ENCODE measurements at places on chromosomes 3 and 15.

- no peak for DNase-seq
Measured at GRCh38 chr3:141557961-141558706, 71.3 kb downstream of the RASA2 start.

DNA sequence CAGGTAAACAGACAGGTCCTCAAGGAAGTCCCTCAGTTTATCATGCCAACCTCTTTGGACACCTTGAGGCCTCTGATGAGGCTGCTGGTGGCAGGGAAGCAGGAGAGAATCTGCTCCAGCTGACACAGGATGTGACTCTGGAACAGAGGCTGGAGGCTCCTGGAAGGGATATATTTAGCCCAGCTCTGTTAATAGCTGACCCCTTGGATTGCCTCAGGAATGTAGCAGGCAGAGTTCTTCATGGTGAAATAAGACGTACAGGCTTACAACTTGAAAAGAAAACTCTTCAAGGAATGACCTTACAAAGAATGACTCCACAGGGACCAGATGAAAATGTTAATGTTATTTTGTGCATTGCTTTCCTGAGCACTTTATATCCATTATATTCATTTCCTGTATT, 90.5 kb downstream of the AQP9 start:
- no peak for DNase-seq

DNA sequence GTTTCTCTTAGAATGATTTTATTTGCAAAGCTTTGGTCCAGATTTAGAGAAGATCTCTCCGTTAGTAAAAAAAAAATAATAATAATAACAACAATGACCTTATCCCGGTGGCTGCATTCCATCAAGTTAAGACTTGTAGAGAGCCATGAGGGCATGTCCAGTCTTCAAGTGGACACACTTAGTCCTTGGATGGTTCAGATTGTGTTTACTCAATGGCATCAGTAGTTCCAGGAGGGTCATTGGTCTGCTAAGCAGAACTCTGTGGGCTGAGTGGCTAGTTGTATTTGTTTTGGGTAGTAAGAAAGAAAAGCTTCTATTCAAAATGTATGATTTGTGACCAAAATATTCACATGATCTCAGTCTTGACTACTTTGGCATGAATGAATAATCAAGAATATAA, 116.3 kb upstream of the UBE2E2 start:
- no peak for DNase-seq

- DNase-seq, result no peak
Measured at GRCh38 chr15:49712846-49713450, 92.1 kb downstream of the DTWD1 start.

DNA sequence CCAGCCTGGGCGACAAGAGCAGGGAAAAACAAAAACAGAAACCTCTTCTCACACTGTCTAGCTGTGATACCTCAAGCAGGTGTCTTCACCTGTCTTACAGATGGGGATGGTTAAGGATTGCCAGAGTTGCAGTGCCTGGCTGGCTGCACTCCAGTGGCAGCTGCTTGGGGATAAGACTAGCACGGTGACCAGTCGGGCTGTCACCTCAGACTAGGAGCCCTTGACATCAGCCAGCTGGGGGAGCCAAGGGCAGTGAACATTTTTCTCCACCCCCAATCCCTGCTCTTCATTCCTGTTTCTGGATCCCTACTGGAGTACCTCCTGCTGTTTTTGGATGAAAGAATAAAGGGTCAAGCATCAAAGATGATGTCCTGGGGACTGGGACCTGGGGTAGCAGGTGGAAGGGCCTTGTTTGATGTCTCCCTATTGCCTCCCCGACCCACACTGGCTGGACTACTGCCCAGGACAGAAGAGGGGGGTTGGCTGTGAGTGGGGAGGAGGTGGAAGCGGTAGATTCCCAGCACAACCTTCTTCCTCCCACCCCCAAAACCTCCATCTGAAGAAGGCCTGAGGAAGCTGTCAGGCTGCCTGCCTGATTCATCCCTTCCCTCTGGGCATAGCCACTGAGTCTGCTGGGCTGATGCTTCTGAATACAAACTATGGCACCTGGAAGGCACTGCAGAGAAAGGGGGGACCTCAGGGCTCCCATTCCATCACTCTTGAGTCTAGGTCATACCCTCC, 7.0 kb upstream of the CPNE9 start:
- DNase-seq, result no peak

GRCh38 chr3:184031187-184031792, at the start of gene HTR3D:
TSS of gene HTR3D (plus strand) at chr3:184031742. CDS start at chr3:184031742, 0 bp downstream.
- no peak for DNase-seq

- no peak for DNase-seq
Measured at GRCh38 chr15:59312205-59312604, 60.5 kb downstream of the MYO1E start.

DNA sequence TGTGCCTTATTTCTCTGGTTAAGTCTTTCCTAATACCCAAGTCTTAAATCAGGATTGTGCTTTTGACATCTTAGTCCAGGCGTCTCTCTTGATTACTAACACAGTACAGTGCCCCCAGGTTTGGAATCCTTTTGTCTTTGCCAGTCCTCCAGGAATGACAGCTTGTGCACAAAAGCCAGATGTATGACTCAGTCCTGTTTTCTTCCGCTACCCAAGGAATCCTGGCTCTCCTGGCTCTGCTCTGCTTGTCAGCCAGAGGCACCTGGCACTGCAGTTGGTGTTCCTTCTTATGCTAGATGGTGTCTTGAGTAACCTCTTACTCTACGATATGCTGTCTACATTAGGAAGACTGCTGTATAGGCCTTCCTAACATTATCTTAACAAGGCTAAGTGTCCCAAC, 728.2 kb upstream of the NECTIN3 start:
- no peak for DNase-seq

- DNase-seq, result no peak
Measured at GRCh38 chr15:100536733-100537132, 8.0 kb upstream of the CERS3 start.

DNA sequence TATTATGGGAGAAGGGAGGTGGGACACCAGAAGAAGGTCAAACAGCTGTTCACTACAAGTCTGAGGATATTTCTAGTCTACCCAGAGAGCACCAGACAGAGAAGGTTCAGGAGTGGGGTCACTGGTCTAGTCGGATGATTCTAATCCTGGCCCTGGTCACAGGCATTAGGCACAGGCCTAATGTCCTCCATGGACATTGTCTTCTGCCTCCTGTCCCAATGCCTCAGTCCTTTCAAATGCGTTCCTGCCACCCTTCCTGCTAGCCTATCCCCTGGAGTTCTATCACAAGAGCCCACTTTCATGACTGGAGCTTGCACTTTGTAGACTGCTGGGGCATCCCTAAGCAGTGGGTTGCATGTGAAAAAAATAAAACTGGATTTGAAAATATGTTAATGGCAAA, 83.9 kb upstream of the PFN2 start:
- no peak for DNase-seq

- DNase-seq, result no peak
Measured at GRCh38 chr3:50515565-50516439, 12.4 kb upstream of the CACNA2D2 start.

DNA sequence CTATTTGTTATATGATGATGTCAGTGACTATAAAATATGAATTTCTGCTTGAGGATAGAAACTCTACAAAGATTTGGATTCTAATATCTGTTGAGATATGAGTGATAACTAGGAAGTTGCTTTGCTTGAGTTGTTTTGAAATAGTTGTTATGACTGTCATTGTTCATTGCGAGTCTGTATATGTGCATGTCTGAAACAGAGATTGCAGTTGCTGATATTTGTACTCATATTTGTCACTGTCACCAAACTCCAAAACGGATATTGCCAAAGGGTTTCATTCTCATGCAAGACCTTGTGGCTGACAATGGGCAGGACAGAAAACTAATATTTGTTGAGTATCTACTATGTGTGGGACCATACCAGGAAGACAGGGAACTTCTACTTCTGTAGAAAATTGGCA, 240.2 kb downstream of the CD47 start:
- no peak for DNase-seq

- no peak for DNase-seq
Measured at GRCh38 chr15:64942356-64942755, 30.7 kb downstream of the ANKDD1A start.

GRCh38 chr3:72665701-72666446, 182.4 kb downstream of the SHQ1 start:
- DNase-seq, result no peak

- DNase-seq, result no peak
Measured at GRCh38 chr3:123739754-123740153, 144.4 kb downstream of the MYLK start.

DNA sequence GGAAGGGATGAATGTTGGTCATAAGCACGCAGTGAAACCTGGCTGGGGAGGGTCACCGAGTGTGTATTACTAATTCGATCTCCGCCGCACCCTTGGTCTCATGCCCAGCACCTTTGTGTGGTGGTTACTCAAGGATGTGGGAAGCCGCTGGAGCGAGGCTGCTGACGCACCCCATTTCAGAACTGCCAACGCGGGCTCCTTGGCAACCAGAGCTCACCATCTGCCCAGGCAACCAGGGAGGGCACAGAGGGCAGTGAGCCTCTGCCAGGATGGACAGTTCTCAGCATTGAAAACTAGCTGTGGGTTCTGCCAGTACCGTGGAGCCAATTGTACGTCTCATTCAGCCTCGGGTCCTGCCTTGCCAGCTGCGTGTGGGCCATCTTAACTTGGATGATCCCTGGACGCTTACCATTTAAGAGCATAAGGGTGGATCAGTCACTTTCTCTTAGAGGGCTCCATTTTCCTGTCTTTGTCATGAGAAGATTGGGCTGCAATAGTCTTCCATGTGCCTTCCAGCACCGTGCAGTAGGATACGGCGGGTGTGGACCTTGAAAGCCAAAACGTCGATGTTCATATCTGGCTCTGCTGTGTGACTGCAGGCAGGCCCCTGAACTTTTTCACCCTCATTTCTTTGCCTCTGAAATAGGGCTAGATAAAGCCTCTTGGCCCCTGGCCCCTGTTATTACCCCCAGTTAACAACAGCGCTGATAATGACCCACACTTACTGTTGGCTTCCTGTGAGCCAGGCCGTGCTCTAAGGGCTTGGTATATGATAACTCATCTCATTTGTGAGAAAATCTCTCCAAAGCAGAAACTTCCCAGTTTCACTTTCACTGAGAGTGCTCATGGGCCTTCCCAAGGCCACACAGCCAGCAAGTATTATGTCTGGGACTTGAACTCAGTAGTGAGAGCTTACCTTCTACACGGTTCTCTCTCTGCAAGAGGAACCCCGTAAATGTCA, 238.8 kb downstream of the OPA1 start:
- no peak for DNase-seq

- no peak for DNase-seq
Measured at GRCh38 chr3:139353920-139354556, 10.2 kb downstream of the MRPS22 start.

DNA sequence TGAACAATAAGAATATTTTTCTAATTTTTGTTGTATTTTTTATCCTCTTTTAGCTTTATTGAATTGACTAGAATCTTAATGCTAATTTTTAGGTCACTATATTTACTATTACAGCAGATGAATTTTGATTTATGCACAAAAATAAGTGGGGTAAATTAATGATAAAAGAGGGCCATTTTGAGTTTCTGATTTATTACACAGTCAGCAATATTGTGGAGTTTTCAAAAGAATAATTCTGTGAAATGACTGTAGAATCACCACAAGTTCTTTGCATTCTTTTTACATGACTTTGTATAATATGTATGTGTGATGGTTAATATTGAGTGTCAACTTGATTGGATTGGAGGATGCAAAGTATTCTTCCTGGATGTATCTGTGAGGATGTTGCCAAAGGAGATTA, 812.4 kb upstream of the DPPA4 start:
- no peak for DNase-seq

DNA sequence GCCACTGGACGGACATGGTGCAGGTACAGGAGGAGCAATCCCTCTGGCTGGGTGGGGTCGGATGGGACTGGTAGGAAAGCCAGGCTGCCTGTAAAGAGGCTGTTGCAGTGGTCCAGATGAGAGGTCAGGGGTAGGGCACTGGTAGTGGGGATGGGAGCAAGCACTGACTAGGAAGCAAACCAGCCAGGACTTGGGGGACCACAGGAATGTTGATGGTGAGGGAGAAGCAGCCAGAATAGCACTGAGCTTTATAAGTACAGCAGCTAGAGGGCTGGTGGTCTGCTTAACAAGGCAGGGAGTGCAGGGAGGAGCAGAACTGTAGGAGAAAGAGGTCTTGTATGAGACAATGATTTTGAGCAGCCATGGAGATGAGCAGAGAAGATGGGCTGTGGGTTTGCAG, 38.7 kb upstream of the PTPN23 start:
- no peak for DNase-seq

- DNase-seq, result peak; percentile 20
Measured at GRCh38 chr3:128492671-128493569, at the start of gene GATA2. TSS of gene GATA2 (minus strand) at chr3:128493201. CDS start at chr3:128487031, 6,170 bp downstream.

- DNase-seq, result peak; percentile 71
Measured at GRCh38 chr15:94844538-94845389, 613.4 kb downstream of the MCTP2 start.

GRCh38 chr3:13567684-13568514, 19.0 kb downstream of the FBLN2 start:
- no peak for DNase-seq

- DNase-seq, result no peak
Measured at GRCh38 chr15:41734079-41734478, 40.2 kb upstream of the MAPKBP1 start.

- no peak for DNase-seq
Measured at GRCh38 chr3:182908471-182908870, 71.9 kb downstream of the DCUN1D1 start.

- DNase-seq, result no peak
Measured at GRCh38 chr3:194354315-194354714, 3.2 kb upstream of the CPN2 start.

DNA sequence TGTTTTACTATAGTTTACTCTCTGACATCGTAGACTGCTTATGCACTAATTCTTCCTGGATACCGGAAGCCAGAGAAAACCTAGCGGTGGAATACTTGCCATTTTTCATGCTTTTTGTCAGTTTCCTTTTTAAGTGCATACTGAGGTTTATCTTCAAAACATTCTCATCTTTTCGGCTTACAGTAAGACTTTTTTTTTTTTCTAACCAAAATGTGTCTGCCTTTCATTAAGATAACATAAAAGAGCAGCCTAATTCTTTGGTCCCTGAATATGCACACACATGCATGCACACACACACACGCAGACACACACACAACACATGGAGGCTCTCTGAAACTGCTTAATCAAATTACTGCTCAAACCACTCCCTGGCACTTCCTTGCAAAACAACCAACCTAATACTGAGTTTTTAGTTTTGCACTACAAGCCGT, 1.3 kb downstream of the ZNF445 start:
- DNase-seq, result no peak

GRCh38 chr3:11568503-11569155, 75.1 kb downstream of the VGLL4 start:
- DNase-seq, result peak; percentile 89

- no peak for DNase-seq
Measured at GRCh38 chr3:104458657-104459056, 908.1 kb upstream of the ALCAM start.

DNA sequence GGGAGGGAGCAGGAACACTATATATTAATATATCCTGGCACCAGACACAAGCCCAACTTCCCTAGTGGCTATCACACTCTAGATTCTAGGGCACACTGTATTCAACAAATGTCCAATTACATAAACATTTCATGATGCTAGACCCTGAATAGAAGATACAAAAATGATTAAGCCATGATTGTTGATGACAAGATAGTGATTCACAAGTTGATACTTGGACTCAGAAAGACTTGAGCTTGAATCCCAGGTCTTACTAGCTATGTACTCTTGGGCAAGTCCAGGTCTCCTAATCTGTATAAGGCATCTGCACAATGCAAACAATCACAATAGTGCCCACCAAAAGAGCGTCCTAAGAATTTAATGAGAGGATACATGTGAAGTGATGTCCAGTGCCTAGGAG, 10.0 kb upstream of the SNTN start:
- DNase-seq, result no peak
